ENCODE measurements at places on chromosomes 11 and 22.

- no peak for DNase-seq
Observed at GRCh38 chr11:48111891-48112290, 104.7 kb upstream of the OR4B1 start.

GRCh38 chr11:61684870-61685616, 4.9 kb downstream of the DAGLA start:
- DNase-seq = no peak

- no peak for DNase-seq
Observed at GRCh38 chr11:65352783-65353182, 1.8 kb upstream of the TIGD3 start.

GRCh38 chr11:44928144-44928543, 22.5 kb downstream of the TP53I11 start:
- DNase-seq = no peak

DNA sequence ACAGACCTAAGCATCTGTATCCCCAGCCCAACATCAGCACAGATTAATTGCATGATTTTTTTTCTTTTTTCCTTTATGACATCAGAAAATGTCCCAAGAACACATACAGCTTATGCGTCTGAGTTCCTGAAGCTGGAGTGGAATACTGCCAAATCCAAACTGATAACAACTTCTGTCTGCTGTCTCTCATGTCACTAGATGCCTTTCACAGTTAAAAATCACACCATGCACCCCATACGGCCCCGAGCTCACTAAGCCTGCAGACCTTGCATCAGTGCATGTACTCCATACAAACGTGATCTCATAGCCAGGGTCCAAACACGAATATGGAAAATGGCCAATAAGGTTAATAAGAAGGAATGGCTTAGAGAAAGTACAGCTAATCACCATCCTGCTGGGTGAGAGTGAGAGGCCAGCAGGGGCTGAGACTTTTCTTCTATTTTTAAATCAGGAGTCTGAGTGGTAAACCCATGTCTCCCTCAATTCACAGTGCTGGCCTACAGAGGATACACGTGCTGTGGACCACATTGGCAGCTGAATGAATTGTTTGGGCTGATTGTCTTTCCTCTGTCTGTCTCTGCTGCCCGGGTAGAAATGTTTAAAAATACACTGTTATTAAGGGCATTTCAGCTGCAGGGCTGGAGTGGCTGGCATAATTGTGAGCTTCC, 350.6 kb upstream of the RAG2 start:
- no peak for DNase-seq

- no peak for DNase-seq
Observed at GRCh38 chr11:26779074-26779865, 57.4 kb upstream of the SLC5A12 start.

DNA sequence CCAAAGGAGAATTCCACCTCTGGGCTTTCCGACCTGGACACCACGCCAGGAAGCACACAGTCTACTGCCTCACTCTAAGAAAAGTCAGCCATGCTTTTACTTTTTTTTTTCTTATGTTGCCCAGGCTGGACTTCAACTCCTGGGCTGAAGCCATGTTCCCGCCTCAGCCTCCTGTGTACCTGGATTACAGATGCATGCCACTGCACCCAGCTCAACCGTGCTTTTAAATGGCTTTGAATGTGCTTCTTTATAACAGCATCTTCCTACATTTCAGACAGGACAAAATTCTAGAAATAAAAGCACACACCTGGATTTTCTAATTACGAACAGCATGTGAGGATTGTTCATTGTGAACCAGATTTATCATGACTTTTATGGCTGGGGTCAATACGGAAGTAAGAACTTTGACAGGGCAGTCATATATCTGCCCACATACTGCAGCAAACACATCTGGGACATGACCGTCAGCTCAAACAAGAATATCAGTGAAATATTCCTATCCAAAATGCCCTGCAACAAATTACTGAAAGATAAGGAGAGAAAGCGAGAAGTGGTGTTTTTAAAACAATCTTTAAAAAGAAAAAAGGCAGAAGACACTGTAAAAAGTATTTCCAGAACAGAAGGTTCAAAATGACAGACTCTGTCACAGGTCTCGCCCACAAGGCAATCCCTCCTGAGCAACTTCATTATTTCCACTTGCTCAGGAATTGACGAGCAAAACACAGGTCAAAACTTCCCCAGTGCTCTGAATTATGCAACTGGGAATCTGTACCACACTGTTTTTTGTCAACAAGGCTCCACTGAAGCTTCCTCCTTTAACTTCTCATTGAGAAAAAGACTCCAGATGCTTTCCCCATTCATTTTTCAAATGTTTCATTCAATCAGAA, 42.1 kb downstream of the PACSIN2 start:
- DNase-seq = no peak

DNA sequence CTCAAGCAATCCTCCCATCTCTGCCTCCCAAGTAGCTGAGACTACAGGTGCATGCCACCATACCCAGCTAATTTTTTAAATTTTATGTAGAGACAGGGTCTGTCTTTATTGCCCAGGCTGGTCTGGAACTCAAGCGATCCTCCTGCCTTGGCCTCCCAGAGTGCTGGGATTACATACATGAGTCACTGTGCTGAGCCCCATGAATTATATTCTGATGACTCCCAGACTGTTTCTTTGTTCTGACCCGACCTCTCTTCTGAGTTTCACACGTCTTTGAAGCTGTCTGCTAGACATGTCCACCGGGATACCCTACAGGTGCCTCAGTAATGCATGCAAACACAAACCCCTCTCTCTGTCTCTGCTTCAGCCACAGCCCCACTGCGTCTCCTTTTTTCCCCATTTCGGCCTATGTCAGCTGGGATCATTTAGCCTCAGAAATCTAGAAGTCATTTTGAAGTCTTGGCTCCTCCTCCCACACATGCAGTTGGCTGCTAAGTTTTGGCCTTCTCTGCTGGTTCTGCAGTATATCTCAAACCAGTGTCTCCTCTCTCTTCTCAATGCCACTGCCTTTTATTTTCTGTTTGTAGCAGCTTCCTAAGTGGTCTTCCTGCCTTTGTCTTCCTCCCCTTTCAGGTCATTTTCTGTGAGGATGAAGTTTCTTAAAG, 4.8 kb downstream of the VPS26B start:
- DNase-seq = no peak

GRCh38 chr11:117673602-117674001, 123.4 kb downstream of the DSCAML1 start:
- no peak for DNase-seq

DNA sequence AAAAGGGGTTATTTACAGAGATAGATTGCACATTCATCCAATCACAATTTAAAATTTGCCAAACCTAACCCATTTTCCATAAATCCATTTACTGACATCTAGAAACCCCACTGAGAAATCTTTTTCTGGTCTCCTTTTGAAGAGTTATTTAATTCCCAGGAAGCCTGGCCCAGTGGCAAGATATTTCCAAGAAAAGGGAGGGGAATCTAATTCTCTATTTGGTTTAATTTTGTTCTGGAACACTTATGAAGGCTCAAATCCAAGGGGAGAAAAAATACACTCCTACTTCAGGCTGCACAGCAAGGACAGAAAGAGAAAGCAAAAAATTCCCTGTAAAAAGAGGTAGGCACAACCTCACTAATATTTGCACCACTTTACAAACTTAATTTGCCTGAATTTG, 88.2 kb upstream of the LDLRAD3 start:
- no peak for DNase-seq

- DNase-seq = no peak
Observed at GRCh38 chr22:37100589-37101127, 8.9 kb downstream of the TMPRSS6 start.

GRCh38 chr22:33512908-33513307, 407.4 kb downstream of the LARGE1 start:
- no peak for DNase-seq

DNA sequence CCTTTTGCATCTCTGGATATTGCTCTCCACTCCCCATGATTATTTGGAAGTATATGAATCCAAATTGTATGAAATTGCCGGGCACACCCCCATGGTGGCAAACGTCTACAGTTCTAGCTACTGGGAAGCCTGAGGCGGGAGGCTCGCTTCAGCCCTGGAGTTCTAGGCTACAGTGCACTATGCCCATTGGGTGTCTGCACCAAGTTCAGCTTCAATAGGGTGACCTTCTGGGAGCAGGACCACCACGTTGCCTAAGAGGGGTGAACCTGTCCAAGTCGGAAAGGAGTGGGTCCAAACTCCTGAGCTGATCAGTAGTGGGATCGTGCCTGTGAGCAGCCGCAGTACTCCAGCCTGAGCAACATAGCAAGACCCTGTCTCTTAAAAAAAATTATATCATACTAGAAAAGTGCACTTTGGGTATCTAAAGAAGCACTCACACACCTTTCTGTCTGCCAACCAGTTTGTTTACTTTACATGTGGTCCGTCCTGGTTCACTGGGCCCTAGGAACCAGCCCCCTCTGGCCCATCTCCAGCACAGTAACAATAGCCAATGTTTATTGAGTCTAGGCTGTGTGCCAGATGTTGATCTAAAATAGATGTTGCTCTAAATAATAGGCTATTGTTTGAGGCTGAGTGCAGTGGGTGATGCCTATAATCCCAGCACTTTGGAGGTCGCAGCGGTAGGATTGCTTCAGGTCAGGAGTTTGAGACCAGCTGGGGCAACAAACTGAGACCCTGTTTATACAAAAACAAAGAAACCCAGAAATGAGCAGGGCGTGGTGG, 16.4 kb upstream of the KAT5 start:
- no peak for DNase-seq

GRCh38 chr11:74877132-74877531, 71.8 kb downstream of the XRRA1 start:
- DNase-seq = no peak
